ENCODE measurements at places on chromosomes 11 and 22.

- DNase-seq: no peak
Measured at GRCh38 chr11:78231962-78232501, 43.3 kb downstream of the USP35 start.

- DNase-seq: peak; percentile 44
Measured at GRCh38 chr11:62708793-62709192, 1.3 kb downstream of the GNG3 start.

- DNase-seq: no peak
Measured at GRCh38 chr11:121152764-121153163, 51.7 kb downstream of the TECTA start.

GRCh38 chr11:85088286-85088685 is 538.9 kb downstream of the DLG2 start:
- DNase-seq: no peak

DNA sequence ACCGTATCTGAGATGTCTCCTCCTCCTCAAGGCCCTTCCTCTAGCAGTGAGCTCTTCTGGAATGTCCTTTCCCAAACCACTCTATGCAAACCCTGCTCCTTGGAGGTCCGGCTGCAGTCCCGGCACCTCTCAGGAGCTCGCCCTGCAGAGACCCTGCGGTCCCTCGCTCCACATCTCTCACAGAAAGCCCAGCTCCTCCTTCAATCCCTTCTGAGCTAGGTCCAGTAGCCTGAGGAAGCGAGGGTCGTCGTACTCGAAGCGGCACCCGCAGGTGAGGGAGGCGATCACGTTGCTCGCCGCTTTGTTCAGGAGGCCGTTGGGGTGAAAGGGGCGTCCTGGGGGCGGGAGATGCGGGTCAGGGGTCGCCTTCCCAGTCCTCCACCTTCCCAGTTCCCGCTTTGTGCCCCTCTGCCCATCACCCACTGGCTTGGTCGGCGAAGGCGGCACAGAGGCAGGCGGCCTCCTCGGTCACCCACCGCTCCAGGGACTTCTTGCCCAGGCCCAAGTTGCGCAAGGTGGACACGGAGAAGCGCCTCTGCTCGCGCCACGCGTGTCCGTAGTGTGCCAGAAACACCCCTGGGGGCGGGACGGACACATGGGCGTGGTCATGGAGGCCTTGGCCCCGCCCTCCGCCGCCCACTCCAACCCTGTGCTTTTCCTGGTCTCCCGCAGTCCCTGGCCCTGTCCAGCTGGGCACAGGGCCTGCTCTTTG is 21.5 kb upstream of the CYP2D6 start:
- no peak for DNase-seq

DNA sequence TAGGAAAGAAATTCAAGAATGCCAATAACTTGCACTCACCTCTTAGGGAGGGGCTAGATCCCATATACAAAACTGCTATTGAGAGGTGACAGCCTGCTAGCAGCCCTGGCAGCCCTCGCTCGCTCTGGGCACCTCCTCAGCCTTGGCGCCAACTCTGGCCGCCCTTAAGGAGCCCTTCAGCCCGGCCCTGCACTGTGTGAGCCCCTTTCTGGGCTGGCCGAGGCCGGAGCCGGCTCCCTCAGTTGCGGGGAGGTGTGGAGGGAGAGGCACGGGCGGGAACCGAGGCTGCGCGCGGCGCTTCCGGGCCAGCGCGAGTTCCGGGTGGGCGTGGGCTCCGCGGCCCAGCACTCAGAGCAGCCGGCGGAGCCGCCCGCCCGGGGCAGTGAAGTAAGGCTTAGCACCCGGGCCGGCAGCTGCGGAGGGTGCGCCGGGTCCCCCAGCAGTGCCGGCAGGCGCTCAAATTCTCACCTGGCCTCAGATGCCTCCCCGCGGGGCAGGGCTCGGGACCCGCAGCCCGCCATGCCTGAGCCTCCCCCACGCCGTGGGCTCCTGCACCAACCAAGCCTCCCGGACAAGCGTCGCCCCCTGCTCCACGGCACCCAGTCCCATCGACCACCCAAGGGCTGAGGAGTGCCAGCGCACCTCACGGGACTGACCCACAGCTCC is 329.9 kb downstream of the FAM181B start:
- no peak for DNase-seq

DNA sequence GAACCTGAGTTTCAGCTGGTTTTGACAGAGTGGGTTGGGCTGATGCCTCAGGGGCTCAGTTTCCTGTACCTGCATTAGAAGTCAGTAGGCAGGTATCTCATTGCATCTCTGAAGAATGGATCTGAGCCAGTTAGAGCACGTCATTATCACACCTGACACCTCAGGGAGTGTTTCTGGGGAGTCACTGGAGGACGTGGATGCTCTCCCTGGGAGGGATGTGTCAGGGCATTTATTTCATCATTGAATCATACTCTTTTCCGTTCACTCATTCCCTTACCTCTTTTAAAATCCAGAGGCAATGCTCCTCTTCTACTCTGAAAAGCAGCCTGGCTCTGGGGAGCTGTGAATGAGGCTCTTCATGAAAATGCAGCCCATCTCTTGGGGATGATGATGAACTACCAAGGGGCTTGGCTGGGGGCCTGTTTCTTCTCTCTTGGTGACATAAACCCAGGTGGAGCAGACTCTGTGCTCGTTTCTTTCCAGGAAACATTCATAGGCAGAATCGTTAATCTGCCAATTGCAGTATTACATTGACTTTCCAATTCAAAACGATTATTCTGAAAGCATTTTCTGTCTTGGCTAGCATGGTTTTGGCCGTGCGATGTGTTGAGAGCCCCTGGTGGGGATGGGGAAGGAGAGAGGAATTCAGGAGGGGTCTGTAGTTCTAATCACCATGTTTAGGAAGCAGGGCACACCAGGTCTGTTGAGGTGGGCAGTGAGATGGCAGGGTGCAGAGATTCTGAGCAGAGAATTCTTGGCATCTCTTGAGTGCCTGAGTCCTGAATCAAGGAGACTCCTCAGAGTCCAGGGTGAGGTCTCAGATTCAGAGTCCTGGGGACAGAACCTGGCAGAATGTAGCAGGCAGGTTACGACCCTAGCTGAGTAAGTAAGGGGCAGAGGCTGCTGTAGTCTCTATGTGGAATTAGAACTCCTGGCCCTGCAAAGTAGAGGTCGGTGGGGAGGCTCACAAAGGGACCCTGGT is 12.6 kb downstream of the PARVA start:
- DNase-seq: no peak

- DNase-seq: no peak
Measured at GRCh38 chr11:104792861-104793260, 105.4 kb downstream of the CASP12 start.

- DNase-seq: no peak
Measured at GRCh38 chr22:37334461-37334858, 52.2 kb downstream of the CYTH4 start.

GRCh38 chr11:96197801-96198701 is 144.9 kb downstream of the MAML2 start:
- no peak for DNase-seq

- DNase-seq: no peak
Measured at GRCh38 chr22:40997520-40997919, 46.3 kb downstream of the RBX1 start.

Measured in femur (tissue), 1 donor.